Natural killer cell (primary cell): ENCODE measurements at places on chromosomes 13 and 19. TPM values are rescaled to one million over a fixed set of nuclear protein-coding genes. Genes with fewer than 3 reads are reported as not detected.

Gene OLFM2
- 3.3 TPM for total RNA-seq

Gene ICAM5
- total RNA-seq = 1.1 TPM

Gene MUC16
- under 0.01 TPM for total RNA-seq

Gene LYPD5
- total RNA-seq = not detected
